ENCODE measurements at places on chromosomes 7 and 10. TPM values are rescaled to one million over a fixed set of nuclear protein-coding genes. Genes with fewer than 3 reads are reported as not detected.

LRRD1 gene
- total RNA-seq, result 0.50 TPM

DNA sequence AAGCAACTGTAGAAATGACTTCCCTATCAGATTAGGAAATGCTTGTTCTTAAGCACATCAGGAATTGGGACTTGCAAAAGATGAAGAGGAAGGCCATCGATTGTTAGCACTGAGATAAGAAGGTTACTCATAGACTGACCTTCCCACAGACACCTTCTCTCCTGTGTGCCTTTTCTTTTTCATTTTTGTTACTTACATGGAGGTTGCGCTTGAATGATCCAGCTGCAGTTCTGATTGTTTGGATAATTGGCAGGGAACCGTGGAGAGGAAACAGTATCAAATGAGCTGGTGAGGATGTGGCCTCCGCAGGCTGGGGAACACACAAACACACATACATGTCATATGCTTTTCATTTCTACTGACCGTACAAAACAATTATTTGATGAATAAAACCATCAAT is 134.9 kb upstream of the RSU1 start:
- no peaks in the 10 kb centered on the region for H3K36me3 ChIP-seq
- no peak overlapping the region for H3K4me3 ChIP-seq
- no peak overlapping the region for H3K27ac ChIP-seq
- no peaks in the 10 kb centered on the region for H3K4me1 ChIP-seq
- H3K27me3 ChIP-seq, result no peaks in the 10 kb centered on the region

DNA sequence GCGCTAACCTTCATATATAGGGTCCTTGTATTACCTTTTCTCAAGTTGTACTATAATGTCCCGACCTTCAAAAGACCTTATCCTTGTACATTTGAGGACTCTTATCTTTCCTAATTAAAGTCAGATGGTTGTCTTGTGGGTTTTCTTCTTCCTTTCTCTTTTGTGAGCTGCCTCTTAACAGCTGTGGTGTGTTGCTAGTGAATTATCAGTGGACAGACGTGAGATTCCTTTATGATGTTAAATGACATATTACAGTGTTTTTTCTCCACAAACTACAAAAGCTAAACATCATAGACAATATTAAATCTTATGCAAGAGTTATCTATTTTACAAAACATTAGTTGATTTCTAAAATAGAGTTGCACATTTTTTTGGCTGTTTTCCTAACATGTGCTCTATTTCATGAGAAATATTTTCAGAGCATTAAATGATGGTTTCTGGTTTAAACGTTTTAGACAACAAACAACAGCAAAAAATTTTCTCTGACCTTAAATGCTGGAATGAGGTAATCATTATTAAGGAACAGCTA is 272.2 kb upstream of the NPVF start:
- H3K4me1 ChIP-seq, result no peaks in the 10 kb centered on the region
- H3K4me3 ChIP-seq, result no peak overlapping the region
- no peak overlapping the region for H3K27ac ChIP-seq

DNA sequence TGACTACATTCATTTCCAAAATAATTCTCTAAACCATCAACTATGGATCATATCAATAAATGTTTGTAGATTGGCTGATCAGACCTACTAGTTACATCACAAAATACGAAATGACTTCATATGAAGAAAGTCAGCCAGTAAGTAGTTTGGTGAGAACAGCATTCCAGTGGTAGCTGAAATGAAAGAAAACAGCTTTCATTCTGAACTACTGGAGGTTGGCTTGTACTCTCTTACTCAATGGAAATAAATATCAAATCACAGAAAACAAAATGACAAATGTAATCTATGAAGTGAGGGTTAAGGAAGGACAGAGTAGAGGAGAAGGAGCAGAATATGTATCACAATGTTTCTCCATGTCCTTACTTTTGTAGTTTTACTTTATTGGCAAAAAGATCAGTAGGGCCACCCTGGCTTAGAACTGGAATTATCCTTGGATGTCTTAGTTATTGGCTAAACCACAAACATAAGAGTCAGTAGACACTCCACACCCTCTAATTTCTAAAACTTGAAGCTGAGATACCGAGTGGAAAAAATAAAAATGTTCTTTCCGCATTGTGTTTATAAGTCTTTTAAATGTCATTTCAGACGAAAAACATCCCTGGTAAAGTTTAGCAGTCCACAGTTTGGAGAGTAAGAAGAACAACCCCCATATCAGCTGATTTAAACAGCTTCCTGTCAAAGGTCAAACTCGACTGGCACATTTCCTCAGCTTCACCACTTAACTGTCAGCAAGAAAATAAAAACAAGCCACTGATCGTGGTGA is 74.0 kb upstream of the DGKI start:
- DNase-seq, result no peak
- H3K4me1 ChIP-seq, result peaks cover 37% of the 10 kb centered on the region
- H3K27me3 ChIP-seq, result no peaks in the 10 kb centered on the region

DNA sequence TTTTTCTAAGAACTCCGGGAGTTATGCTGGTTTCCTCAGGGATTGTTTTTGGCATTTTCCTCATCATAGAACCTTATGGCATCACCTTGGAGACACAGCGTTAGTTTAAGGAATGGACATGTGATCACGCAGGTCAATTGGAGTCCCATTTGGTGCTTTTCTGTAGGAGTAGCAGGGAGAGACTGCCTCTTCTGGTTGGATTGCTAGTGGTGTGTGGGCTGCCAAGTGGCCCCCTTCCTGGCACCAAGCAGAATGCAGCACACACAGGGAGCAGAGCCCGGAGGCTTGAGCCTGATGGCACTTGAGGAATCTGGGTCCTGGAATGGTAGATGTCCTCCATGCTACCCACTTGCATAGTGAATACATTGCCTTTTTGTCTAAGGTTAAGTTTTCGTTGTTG is 57.9 kb downstream of the SDK1 start:
- H3K27me3 ChIP-seq, result no peaks in the 10 kb centered on the region
- no peak for DNase-seq

- H3K4me3 ChIP-seq, result no peak overlapping the region
- DNase-seq, result no peak
- H3K27me3 ChIP-seq, result no peaks in the 10 kb centered on the region
- H3K4me1 ChIP-seq, result no peaks in the 10 kb centered on the region
- no peak overlapping the region for H3K27ac ChIP-seq
Measured at GRCh38 chr10:1348773-1349050, 292.5 kb downstream of the WDR37 start.

- no peak overlapping the region for H3K27ac ChIP-seq
- no peaks in the 10 kb centered on the region for H3K4me1 ChIP-seq
- no peak for DNase-seq
Measured at GRCh38 chr10:53315709-53316108, 543.1 kb upstream of the MBL2 start.

- H3K4me1 ChIP-seq, result no peaks in the 10 kb centered on the region
- peaks cover 5% of the 10 kb centered on the region for H3K27me3 ChIP-seq
Measured at GRCh38 chr7:30730097-30730496, 21.8 kb upstream of the INMT start.

RASSF4 gene
- 38.8 TPM for total RNA-seq

GRCh38 chr10:126670056-126670894 is at the start of gene C10orf90:
C10orf90 (minus strand) TSS chr10:126670693; CDS start chr10:126670480, 213 bp downstream.
- H3K4me3 ChIP-seq, result no peak within 1 kb of the TSS
- H3K36me3 ChIP-seq, result no peaks in the 10 kb centered on the region
- no peak for DNase-seq
- no peaks in the 10 kb centered on the region for H3K27me3 ChIP-seq

DNA sequence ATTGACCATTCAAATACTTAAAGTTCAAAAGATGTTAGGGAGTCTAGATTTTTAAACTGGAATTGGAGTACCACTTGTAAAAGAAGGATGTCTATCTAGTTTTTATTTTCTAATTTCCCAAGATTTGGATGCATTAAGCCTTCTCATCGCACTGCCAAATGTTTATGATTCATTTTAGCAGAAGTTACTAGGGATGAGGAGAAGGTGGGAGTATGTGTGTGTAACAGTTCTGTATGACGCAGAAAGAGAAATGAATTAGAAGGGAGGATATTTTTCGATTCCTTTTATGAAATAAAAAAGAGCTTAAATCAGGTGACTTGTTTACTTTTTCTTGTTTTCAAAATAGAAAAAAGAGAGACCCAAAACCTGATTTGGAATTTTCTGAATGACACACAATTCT is 6.8 kb upstream of the SLK start:
- H3K4me3 ChIP-seq, result no peak overlapping the region
- DNase-seq, result no peak
- H3K36me3 ChIP-seq, result no peaks in the 10 kb centered on the region
- no peaks in the 10 kb centered on the region for H3K27me3 ChIP-seq
- H3K27ac ChIP-seq, result no peak overlapping the region

- no peak overlapping the region for H3K4me3 ChIP-seq
- no peak for DNase-seq
- H3K27ac ChIP-seq, result no peak overlapping the region
- no peaks in the 10 kb centered on the region for H3K36me3 ChIP-seq
- H3K27me3 ChIP-seq, result no peaks in the 10 kb centered on the region
Measured at GRCh38 chr7:127578036-127578684, 7.2 kb downstream of the GCC1 start.

- no peaks in the 10 kb centered on the region for H3K36me3 ChIP-seq
- H3K27me3 ChIP-seq, result no peaks in the 10 kb centered on the region
- no peak for DNase-seq
- H3K4me3 ChIP-seq, result no peak overlapping the region
- no peaks in the 10 kb centered on the region for H3K4me1 ChIP-seq
Measured at GRCh38 chr7:79806161-79806734, 328.4 kb upstream of the GNAI1 start.

DNA sequence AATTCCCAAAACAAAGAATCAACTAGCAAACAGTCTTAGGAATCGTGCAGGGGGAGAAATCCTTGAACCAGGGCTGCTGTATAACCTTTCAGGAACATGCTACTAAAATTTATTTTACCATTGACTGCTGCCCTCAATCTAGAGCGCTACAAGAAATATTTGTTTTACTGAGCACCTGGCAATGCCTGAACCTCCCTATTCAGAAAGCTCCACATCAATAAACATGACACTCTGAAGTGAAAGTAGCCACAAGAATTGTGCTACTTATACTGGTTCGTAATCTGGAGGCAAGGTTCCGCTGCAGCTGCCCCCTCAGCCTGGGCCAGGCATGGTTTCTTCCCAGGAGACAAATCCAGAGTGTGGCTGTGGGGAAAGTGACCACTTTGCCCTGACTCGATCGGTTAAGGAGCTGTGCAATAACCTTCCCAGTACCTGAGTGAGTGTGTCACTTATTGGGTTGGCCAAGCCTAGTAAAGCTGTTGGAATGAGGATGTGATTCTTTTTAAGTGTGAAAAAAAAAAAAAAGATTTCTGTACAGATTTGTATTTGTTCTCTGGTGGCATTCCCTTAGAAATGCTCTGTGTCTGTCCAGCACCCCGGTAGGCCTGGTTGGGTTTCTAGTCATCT is 7.7 kb downstream of the VWA2 start:
- H3K36me3 ChIP-seq, result no peaks in the 10 kb centered on the region
- peaks cover 30% of the 10 kb centered on the region for H3K27me3 ChIP-seq
- no peak for DNase-seq
- no peaks in the 10 kb centered on the region for H3K4me1 ChIP-seq
- no peak overlapping the region for H3K27ac ChIP-seq
- H3K4me3 ChIP-seq, result no peak overlapping the region

DNA sequence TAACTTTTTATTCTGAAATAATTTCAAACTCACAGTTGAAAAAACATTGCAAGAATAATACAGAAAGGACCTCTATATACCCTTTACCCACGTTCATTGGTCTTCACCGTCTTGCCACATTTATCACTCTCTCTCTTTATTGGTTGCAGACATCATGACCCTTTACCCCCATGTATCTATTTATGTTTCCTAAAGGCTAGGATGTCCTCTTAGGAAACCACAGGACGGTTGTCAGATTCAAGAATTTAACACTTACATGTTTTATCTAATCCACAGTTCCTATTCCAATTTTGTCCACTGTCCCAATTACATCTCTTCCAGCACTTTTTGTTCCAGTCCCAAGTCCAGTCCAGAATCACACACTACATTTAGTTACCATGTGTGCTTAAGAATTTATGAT is 67.6 kb upstream of the FGFR2 start:
- no peak overlapping the region for H3K4me3 ChIP-seq
- no peaks in the 10 kb centered on the region for H3K27me3 ChIP-seq
- H3K27ac ChIP-seq, result no peak overlapping the region
- H3K4me1 ChIP-seq, result peaks cover 17% of the 10 kb centered on the region
- no peaks in the 10 kb centered on the region for H3K36me3 ChIP-seq

DNA sequence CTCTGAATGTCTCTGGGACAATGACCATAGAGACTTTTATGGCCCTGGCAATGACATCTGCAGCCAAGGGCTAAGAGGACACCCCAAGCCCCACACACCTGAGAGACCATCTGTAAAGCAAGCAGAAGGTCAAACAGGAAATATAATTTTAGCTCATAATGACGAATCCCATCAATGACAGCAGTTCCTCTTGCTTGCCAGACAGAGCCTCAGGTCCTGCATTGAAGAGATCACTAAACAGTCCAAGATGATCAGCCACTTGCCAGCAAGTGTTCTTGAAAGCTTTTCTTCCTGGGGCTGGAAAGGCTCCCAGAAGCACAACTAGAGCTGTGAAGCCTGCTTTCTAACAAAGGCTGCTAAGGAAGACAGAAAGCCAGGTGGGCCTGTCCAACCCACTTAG is 993.7 kb upstream of the AUTS2 start:
- no peak overlapping the region for H3K27ac ChIP-seq
- no peaks in the 10 kb centered on the region for H3K36me3 ChIP-seq
- H3K4me1 ChIP-seq, result no peaks in the 10 kb centered on the region
- no peaks in the 10 kb centered on the region for H3K27me3 ChIP-seq
- no peak for DNase-seq

GRCh38 chr7:73504920-73505319 is 17.2 kb downstream of the BAZ1B start:
- no peaks in the 10 kb centered on the region for H3K27me3 ChIP-seq
- no peak for DNase-seq
- peaks cover under 1% of the 10 kb centered on the region for H3K4me1 ChIP-seq
- H3K4me3 ChIP-seq, result no peak overlapping the region

OR2A42 gene
- not detected for total RNA-seq

- no peaks in the 10 kb centered on the region for H3K27me3 ChIP-seq
- H3K27ac ChIP-seq, result no peak overlapping the region
- no peaks in the 10 kb centered on the region for H3K36me3 ChIP-seq
- no peaks in the 10 kb centered on the region for H3K4me1 ChIP-seq
- no peak for DNase-seq
Measured at GRCh38 chr7:143910473-143911248, 8.7 kb upstream of the TCAF1 start.

Data from adrenal gland (tissue), 19 donors.